Skin of body (tissue), 3 donors: ENCODE measurements at places on chromosomes 6 and 20. TPM values are rescaled to one million over a fixed set of nuclear protein-coding genes. Genes with fewer than 3 reads are reported as not detected.

DNA sequence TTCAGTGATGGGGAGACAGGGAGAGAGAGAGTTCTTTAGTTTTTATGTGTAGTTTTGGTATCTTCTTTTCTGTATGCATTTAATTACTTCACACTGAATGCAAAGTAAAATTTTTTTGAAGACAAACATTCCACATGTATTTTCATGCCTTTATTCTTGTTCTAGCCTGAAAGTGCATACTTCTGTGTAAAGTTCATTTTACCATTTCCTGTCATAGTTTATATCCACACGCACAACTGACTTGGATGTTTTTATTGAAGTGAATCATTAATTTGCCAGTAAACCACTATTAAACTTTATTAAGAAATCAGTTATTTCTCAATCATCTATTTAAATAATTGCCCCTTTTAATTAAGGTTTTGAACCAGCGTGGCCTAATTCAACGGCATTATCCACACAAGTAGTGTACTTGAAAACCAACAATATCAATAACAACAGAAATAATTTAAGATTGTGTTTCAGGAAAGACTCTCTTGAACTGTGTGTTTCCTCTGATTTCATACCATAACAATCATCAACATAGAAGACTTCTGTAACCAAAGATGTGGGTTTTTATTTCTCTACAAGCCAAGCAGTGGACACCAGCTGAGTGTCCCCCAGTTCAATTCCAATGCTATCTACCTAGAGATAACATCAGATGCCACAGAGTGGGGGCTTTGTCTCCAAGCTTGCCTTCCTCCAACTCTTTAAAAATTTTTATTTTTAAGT is 512.7 kb upstream of the JAG1 start:
- no peak for DNase-seq

DNA sequence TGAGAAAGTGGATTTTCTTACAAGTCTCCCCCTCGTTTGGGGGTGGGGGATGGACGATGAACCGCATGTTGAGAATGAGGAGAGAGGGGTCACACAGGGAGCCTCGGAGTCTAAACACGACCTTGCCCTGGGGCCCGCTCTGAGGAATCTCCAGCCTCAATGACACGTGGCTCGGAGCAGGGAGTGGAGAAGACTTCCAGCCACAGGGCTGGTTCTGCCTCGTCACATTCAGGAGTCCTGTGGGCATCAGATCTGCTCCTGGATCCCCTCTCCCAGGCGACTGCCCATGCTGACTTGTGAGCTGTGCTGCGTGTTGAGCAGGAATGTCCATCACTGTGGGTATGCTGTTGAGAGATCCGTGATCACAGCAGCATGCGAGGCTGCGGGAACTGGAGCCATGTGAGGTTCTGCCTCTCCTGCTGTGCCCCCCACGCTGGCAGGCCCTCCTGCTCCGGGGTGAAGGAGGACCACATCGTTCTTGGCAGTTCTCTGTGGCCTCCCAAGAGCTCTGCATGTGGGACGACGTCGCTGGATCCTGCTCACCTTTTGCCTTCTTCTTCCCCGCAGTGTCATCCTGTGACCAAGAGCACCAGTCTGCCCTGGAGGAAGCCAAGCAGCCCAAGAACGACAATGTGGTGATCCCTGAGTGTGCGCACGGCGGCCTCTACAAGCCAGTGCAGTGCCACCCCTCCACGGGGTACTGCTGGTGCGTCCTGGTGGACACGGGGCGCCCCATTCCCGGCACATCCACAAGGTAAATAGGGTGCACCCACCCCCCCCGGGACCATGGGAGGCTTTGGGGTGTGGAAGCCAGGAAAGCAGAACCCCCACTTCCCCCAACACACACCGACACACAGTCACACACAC is 157.5 kb downstream of the SMOC2 start:
- DNase-seq: no peak

- no peak for DNase-seq
These were observed 669.3 kb upstream of the GJE1 start for GRCh38 chr6:141463237-141463977.

DNA sequence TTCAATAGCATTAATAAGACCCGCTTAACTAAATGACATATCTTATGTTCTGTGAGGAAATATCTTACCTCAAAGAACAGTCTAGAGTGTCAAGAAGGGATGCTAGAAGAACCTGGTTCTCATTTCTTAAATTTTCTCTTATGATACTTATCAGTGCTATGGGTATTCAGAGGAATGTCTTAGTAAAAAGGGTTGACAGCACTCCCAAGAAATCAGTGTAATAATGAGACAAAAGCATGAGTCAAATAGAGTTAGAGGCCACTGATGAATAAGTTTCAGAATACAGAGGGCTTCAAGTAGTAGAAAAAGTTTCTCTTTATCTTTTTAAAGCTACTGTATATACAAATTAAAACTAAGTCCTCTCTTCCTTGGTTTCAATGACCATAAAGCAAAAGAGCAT is 242.8 kb downstream of the GJA1 start:
- DNase-seq: no peak

LPA gene
- total RNA-seq: not detected
